ENCODE measurements at places on chromosomes 16 and 17.

DNA sequence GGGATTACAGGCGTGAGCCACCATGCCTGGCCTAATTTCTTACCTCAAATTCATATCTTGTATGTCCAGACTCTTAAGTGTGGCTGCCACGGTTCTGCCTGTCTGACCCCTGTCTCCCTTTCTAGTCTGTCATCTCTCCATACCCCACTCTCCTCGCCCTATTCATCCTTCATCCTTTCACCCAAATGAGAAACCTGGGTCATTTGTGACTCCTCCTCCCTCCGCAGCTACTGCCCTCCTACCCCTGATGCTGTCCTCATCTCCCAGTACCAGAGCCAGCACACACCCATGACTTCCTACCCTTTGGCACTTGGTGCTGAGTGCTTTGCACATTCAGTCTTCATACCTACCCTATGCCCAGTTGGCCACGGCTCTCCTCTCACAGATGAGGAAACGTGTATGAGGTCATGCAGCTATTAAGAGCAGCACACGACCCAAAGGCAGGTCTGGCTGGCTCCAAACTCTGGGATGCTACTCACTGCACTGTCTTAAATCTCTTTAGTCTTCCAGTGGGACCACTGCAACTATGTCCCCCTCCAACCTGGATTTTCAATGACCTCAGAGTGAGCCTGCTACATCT is 1.6 kb downstream of the SPATA32 start:
- no peak for DNase-seq

DNA sequence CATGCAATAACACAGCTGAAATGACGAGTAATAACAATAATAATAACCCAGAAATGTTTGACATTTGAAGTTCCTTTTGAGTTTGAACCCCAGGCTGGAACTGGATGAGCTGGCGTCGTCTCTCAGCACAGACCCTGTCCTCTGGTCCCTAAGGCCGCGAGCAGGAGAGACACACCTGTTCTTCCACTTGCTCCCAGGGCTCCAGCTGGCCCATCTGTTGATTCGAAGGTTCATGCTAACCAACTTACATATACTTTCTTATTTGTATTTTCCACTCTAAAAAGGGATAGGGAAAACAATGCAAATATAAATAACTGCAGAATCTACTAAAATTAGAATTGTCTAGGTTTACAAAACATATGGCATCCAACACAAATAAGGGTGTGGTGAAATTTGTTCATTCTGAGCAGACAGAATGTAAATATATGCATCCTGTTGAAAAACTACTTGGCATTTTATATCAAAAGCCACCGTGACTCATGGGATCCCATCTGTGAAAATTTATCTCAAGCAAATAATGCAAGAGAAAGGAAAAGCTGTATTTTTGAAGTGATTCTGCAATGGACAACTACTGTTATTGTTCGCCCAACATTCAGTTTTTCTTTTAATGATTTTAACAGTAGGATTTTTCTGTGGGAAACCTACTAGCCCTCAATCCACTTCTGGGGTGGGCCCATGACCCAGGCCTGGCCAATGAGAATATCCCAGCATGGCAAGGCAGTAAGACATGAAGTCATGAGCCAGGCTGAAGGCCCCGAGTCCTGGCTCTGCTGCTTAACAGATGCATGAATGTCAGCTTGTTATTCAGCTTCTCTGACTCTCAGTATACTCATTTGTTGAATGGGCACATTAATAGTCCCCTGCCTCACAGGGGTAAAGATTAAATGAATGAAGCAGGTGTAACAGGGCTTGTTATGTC is 13.2 kb upstream of the RGS9 start:
- DNase-seq: no peak

DNA sequence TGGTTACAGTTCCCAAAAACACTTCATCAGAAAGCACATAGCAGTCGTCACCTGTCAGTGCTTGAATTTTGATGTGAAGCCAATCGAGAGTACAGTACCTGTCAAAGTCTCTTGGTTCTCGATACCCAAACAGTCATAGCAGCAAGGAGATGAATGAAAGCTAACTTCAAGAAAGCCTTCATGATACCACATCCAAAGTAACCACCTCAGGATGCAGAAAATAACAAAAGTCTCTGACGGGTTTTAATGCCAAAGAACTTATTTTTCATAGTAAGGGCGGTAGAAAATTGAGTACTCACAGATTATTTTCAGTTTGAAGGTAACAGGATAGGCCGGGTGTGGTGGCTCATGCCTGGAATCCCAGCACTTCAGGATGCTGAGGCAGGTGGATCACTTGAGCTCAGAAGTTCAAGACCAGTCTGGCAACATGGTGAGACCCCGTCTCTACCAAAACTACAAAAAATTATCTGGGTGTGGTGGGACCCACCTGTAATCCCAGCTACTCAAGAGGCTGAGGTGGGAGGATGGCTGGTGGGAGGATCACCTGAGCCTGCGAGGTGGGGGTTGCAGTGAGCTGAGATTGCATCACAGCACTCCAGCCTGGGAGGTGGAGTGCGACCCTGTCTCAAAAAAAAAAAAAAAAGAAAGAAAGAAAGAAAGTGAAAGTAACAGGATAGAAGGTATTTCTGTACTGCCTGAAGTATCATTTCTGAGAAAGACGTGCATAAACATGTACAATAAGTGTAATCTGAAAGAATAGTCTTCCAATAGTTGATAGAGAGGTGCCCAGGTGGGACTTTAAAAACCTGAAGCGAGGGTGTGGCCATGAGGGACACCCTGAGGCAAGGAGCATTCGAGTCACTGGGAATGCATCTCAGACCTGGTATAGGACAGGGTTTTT is 15.4 kb downstream of the MFSD11 start:
- DNase-seq: no peak

DNA sequence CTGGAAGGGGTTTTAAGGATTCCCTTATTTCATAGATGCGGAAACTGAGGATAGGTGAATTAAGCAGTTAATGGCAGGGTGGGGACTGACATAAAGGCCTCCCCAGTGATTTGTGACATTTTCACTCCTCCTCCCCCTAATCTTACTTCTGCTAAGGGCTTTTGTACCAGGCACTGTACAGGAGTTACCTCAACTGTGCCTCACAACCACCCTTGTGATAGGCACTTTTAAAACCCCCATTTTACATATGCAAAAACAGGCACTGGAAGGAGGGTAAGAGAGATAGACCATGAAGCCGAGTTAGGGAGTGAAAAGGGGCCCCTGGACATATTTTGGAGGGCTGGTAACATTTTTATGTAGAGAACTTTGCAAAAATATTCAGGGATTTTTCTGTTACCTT is 862 bp upstream of the GDE1 start:
- no peak for DNase-seq

GRCh38 chr17:59714255-59714654 is 6.8 kb downstream of the VMP1 start:
- DNase-seq: no peak

DNA sequence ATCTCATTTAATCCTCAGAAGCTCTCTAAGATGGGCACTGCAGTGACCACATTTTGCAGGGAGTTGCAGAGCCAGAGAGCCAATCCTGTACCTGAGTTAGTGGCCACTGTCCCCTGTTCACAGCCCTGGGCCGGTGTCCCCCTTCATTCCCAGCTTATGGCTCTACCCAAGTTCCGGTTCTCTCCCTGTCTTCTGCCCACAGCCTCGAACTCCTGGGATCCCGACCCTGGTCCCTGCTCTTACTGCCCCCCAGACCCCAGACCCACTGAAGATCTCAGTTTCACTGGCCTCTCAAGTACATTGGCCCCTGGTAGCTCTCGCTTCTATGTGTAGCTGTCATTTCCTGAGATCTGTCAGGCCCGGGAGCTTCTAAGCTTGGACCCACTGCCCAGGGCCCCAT is 12.2 kb downstream of the ASGR2 start:
- DNase-seq: no peak

- DNase-seq: no peak
These were observed 111.1 kb downstream of the GAS7 start for GRCh38 chr17:10087355-10087754.

Measured in anterior cingulate cortex (tissue), 58 donors.